ENCODE measurements at places on chromosomes 4 and X.

GRCh38 chr4:140829825-140830224 lies 73.6 kb upstream of the TBC1D9 start:
- no peak for DNase-seq

DNA sequence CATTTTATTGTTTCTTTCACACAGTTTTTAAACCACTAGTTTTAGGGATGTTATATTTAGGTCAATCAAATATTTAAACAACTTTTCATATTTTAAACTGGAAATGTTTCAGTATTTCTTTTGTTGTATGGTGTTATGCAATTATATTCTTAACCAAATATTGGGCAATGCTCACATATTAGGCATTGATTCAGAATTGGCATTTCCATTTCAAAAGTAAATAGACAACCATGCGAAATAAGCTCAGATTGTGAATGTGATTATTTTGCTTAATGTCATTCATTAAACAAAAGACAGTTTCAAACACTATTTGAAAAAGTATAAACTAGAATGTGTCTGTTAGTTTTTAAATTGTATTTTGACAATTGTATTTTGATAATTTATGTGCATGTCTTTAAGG lies 36.9 kb downstream of the ARAP2 start:
- DNase-seq = no peak

- DNase-seq = no peak
Measured at GRCh38 chrX:39331082-39331704, 529.9 kb downstream of the MID1IP1 start.

- DNase-seq = no peak
Measured at GRCh38 chr4:176642472-176642871, 150.2 kb downstream of the VEGFC start.

GRCh38 chr4:106753426-106753825 lies 282.7 kb downstream of the DKK2 start:
- DNase-seq = no peak

DNA sequence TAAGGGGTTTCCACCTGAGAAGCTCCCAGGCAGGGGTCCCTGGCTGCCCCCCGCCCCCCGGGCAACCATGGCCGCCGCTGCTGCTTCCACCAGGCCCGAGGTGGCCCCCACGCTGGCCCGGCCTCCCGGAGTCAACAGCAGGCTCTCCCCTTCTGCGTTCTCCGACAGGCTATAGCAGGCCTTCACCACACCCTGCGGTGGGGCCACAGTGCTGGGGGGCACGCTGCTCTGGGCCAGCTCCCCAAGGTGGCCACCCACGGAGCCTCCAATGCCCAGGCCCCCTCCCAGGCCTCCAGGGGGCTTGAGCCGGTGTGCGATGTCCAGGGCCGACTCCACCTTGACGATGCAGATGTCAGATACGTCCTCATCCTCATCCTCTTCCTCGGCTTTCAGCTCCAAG lies 72.5 kb downstream of the UBE2K start:
- no peak for DNase-seq

- DNase-seq = no peak
Measured at GRCh38 chr4:30028826-30029225, 691.3 kb upstream of the PCDH7 start.

- DNase-seq = no peak
Measured at GRCh38 chr4:1815096-1815996, 22.3 kb downstream of the FGFR3 start.

DNA sequence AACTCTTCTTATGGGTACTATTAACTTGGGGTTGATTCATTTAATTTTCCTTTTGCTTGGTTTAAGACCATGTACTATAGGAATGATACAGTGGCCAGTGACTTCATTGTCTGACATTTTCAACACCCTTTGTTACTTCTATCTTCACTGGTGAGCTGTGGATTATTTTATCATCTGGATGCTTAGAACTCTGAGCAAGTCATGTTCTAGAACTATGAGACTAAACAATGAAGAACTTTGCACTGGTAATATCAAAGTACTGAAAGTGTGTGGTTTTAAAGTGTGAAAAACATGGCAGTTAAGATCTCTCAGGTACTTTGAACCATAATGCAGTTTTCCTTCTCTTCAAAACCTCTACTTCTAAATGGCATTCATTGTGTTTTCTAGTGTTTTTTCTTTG lies 47.8 kb downstream of the MAP7D3 start:
- no peak for DNase-seq

GRCh38 chr4:72665171-72665968 lies 96.3 kb upstream of the ADAMTS3 start:
- no peak for DNase-seq

GRCh38 chr4:187552781-187553180 lies 442.8 kb upstream of the ZFP42 start:
- no peak for DNase-seq

- no peak for DNase-seq
Measured at GRCh38 chr4:21697583-21697982, 251.0 kb downstream of the KCNIP4 start.

DNA sequence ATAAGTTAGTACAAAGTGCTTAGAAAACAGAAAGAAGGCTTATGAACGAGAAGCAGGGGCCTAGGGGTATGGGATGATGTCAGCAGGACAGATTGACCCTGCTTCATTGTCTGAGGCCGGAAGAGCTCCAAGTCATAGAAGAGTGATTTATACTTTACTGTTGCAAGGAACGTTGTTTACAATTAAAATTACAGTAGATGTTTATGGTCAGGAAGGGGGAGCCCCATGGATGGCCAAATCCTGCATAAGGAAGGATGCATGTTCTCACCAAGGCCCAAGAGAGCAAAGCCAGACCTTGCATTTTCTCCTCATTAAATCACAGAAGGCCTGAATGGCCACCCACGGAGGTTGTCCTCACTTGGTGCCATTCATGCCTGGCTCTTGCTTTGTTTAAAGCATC lies 115.3 kb downstream of the LDB2 start:
- no peak for DNase-seq

- no peak for DNase-seq
Measured at GRCh38 chr4:7470111-7470510, 35.4 kb upstream of the PSAPL1 start.

DNA sequence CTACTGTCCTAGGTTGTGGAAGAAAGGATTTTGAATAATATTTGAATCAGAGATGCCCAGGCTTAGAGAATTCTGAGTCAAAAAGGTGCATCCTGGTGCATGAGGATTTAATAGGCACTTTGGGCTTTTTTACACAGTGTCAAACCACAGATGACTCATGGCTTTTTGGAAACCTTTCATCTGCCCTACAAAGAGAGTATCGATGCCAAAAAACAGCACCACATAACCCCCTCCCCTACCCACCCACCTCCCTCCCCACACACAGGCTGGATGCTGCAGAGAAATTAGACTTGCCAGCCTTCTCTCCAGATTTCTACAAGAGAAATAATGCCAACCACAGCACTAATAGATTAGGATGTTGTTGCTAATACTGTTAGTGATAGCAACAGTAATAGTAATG lies 779.3 kb downstream of the NLGN4X start:
- DNase-seq = no peak

GRCh38 chr4:7212921-7213320 lies 20.6 kb downstream of the SORCS2 start:
- DNase-seq = no peak

DNA sequence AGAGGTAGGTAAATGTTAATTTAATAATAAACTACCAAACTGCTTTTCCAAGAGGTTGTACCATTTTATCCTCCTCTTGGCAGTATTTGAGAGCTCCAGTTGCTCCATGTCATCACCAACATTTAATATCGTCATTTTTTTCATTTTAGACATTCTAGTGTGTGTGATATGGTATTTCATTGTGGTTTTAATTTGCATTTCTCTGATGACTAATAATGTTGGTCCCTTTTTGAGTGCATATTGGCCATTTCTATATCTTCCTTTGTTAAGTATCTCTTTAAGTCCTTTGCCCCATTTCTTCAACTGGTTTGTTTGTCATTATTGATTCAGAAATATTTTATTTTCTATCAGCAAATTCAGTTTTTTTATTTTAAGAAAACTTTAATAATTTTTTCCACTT lies 88.8 kb downstream of the MAPK10 start:
- DNase-seq = no peak

GRCh38 chr4:143372093-143372915 lies 35.6 kb downstream of the GAB1 start:
- DNase-seq = no peak

GRCh38 chrX:113868177-113868576 lies 715.7 kb upstream of the HTR2C start:
- DNase-seq = no peak

DNA sequence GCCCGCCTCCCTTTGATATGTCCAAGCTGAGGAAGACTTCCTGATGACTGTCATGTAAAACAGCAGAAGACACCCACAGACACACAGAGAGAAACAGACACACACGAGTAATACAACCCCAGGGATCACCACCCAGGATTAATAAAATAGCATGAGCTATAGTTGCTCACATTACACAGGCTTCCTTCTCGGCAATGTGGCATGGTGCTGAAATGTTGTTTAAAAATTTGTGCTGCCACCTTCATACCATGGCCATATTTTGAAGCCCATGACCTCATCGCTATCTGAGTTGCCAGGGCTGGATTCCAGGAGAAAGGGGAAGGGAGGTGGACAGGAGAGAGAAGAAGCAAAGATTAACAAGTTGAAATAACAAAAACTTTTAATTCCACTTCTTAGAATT lies 111.7 kb downstream of the SYNPO2 start:
- DNase-seq = no peak

DNA sequence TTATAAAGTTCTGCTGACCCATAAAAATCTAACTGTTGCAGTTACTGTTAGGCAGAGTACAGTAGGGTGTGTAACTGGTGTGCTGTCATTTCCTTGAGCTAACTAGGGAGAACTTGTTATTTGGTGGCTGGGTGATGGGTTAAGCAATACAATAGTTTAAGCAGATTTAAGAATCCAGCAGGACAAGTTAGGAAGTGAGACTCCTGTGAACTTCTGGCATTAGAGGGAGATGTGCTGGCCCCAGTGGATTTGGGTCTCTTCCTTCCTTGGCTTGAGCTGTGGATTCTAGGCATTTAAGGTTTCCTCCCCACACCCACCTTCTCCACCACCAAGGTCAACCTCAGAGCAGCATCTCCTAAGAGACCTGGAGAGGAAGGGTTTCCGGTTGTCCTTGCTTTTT lies 70.5 kb downstream of the CLCN5 start:
- DNase-seq = no peak

- DNase-seq = no peak
Measured at GRCh38 chr4:186839122-186840037, 115.7 kb upstream of the FAT1 start.

DNA sequence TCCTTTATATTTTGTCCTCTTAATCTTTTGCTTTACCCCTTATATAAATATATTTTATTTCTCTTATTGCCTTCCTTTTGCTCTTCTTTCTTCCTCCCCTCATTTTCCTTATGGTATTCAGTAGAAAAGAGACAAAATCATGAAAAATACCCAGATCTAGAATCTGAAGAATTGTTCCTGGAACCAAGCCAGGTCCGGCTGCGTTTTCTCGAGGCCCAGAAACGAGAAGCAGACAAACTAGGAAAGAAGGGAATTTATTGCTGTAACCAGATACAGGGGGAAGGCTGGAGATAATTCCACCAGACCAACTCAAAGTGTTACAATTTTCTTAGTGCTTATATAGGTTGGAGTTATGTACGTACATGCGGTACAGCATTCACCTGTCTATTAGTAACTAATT lies 328.7 kb downstream of the GABRG1 start:
- DNase-seq = no peak

DNA sequence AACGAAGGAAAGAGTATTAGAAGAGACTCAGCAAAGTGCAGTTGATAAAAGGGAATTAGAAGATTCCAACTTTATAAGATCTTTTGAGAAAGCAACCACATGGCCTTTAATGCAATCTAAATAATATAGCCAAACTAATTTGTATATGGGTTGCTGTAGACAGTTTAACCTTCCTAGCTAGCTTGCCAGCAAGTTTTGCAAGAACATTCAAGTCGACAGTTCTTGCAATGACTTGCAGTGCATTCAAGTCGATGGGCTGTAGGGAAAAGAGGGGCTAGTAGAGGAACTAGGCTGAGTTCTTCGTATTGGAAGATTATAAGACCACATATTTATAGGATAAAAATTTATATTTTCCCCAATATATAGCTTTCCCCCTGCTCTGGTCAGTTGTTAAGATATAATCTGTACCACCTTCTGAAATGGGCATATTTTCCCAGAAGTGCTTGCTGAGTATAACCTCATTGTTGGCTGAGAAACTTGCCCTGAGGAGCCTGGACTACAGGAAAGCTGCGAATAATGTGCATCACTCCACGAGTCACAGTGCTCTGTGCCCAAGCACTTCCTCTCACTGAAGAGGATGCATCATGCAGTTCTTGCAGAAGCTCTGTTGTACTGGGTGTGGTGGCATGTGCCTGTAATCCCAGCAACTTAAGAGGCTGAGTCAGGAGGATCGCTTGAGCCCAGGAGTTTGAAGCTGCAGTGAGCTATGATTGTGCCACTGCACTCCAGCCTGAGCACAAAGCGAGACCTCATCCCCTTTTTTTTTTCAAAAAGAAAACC lies 56.7 kb downstream of the DOCK11 start:
- DNase-seq = no peak

GRCh38 chrX:51026862-51027261 lies 116.3 kb downstream of the BMP15 start:
- no peak for DNase-seq

DNA sequence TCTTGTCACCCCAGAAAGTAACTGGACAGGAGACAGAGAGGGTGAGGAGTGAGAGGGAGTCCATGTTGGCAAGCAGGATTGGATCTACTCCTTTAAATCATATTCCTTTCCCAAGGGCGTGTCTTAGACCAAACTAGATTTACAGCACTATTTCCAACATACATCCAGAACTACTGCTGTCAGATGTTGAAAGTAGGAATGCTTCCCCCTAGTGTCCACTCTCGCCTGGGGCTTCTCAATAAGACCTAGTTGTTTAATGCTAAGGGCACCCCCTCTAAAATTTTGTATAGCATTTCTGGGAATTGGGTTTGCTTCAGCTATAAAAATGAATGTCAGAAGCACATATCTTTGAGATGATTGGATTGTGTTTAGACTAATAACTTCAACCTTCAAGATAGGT lies 13.3 kb downstream of the OFD1 start:
- DNase-seq = peak; percentile 8

DNA sequence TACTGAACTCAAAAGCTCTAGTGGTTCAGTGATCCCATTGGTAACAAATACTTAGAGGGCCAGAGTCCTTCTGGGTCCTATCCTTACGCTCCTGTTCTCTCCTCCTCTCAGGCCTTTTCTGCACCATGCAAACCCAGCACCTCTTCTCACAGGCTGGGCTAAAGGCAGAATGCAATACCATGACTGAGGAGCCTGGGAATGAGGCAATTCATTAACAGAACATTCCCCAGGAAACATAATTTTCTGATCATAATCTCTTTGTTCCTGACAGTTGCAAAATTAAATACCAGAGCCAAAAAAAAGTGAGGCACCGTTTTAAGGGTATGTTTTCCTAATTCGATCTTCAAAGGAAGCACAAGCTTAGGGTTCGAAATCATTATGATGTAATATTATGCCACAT lies 9.0 kb downstream of the SORBS2 start:
- DNase-seq = no peak
